H1 (cell line): ENCODE measurements at places on chromosomes 5 and 9. TPM values are rescaled to one million over a fixed set of nuclear protein-coding genes. Genes with fewer than 3 reads are reported as not detected.
A peak's percentile ranks its signal among the peaks of the same experiment; 100 is the strongest.

TNFSF15 gene
- total RNA-seq: 0.11 and 0.17 TPM in 2 replicates

FOXD4L4 gene
- total RNA-seq: not detected in 2 replicates

- no peak for DNase-seq
Observed at GRCh38 chr5:77877516-77878355, 101.6 kb upstream of the TBCA start.

PTPRD gene
- total RNA-seq: 73.6 and 77.0 TPM in 2 replicates

- no peak for DNase-seq
Observed at GRCh38 chr5:38285226-38285625, 26.9 kb downstream of the EGFLAM start.

DNA sequence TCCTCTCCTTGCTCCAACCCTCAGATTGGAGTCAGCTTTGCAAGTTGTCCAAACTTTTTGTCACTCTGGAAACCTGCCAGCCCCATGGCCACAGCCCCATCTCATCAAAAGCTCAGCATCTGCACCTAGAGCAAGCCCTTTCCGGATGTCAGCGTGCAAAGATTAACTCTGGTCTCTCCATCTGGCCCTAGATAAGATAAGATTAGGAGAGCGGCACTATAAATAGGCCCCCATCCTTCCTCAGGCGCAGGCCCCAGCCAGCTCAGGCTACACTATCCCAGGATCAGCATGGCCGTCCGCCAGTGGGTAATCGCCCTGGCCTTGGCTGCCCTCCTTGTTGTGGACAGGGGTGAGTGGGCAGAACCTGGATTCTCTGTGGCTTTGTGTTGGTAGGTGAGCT lies at the start of gene SPINK4:
SPINK4 (plus strand) TSS at position 247 of the 400 bp plus-strand sequence; CDS start at position 289, 42 bp downstream.
- no peak for DNase-seq

GRCh38 chr9:23830929-23831730 lies 5.1 kb upstream of the ELAVL2 start:
- DNase-seq: peak; percentile 62

DNA sequence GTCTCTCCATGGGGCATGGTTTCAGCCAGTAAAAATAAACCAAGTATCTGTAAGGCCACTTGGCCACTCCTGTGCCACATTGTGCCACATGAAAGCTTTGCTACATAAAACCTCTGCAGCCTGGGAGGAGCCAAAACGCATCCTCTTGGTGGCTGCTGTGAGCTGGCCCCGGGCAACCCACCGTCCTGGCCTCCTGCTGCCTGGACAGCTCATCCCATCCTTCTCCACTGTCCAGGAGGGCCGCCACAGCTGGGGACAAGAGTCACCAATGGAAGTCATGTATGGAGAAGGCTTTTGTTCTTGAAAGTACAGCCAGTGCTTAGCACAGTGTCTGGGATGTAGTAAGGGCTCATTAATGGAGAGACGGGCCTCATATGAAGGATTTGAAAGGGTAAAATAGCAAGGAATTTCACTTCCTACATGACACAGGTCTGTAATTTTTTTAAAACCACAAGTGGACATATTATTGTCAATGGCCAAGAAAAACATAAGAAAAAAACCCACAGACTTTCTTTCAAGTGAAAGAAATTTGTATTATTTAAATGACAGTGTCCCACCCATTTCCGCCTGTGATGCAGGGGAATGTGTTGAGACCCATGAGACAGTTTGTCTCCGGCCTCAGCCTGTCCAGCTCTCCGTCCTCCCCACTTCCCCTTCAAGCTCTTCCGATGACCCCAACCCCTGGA lies 6.6 kb downstream of the PTGES start:
- no peak for DNase-seq

GRCh38 chr5:14174230-14174636 lies 31.1 kb downstream of the TRIO start:
- no peak for DNase-seq

LCN1 gene
- not detected in 2 replicates for total RNA-seq

- no peak for DNase-seq
Observed at GRCh38 chr9:14967450-14968321, 57.5 kb upstream of the FREM1 start.

DNA sequence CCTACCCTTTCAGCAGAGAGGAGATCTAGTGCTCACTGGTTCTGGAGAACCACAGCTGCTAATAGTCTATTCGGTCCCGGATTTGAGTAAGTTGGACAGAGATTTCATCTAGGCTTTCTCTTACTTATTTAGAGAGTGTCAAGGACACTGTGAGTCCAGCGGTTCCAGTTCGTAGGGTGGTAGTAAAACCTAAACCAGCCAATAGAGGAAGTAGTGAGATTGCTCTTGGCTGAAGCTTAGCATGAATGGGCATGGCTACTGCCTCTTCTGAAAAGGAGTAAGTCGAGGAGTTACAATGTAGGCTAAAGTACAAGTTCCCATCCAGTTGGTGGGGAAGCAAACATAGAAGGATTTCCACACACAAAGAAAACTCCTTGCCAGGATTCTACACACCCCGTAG lies 109.6 kb upstream of the MOCS2 start:
- no peak for DNase-seq

DNA sequence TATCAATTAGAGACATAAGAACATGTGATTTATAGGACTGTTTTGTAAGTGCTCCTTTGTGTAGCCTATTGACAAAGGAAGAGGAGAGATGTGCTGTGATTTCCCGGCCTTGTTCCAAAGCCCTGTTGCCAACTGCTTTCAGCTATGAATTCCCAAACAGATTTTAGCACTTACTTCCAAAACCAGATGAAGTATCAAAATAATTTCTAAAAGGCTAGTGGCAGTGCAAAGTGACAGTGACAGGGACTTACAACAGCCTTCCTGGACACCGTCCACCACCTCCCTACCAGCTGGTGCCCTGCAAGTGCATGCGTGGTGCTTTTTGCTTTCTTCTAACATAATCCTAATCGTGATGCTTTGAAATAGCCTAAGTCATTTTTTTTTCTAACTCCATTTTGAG lies 254.1 kb upstream of the ACTBL2 start:
- no peak for DNase-seq

DNA sequence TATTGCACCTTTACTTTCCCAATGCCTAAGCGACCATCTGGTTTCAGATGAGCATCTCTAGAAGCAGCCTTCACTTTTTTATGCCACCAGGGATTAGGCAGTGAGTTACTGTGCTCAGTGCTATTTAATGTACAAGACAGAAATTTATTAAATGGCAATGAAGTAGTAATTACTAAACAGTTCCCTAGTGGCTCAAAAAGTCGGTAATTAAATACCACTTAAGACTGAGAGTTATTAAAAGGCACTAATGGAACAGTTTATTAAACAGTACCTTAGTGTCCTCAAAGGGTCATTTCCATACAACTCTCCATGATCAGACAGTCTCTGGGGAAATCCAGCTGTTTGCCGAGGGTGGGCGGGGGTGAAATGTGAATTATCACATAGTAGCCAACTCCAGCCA lies 42.3 kb downstream of the LHFPL2 start:
- DNase-seq: no peak

- DNase-seq: no peak
Observed at GRCh38 chr9:4433379-4433778, 56.9 kb upstream of the SLC1A1 start.

TMEM232 gene
- total RNA-seq: 1.3 and 1.6 TPM in 2 replicates

DNA sequence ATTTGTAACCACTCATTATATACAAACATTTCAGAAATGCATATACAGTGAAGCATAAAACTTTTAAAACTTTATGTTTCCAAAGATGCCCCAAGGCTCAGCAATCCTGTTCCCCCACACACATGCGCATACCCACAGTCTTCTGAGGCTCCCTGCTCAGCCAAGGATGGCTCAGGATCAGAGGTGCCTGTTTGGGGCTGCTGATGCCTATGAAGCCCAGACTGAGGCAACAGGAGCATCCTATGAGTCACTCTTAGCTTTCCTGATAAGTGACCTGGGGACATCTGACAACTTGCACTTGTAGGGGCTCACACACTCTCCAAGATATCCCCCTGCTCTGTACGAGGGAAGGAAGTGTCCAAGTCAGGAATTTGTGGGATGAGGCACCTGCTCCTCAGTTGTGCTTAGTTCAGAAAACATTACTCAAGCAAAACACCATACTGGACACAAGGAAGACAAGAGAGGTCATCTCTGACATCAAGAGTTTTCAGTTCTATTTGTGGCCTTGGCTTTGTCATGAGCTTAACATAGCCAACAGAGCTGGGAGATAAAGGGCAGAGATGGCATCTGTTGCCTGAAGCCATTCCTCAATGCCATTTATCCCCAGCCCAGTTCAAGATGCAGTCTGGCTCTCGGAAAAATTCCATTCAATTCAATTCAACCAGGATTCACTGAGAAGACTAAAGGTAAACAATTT lies 62.3 kb downstream of the NIPSNAP3B start:
- DNase-seq: no peak

IRX1 gene
- 3.9 and 5.1 TPM in 2 replicates for total RNA-seq

DNA sequence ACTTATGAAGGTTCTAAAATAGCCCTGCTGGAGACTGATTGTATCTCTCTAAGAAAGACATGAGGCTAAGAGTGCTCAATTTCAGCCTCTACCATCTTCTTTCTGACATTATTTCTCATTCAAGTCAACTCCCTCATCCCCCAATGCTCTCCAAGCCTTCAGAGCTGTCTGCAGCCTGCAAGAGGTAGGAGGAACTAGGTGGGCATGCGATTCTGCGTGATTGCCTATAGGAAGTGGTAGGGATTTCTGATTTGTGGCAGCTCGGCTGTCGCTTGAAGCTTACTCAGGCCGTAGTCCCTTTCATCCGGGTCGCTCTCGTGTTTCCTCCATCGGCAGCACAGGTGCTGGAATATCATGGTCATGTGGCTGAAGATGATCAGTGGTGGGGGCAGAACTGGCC lies 138.1 kb upstream of the KLF9 start:
- no peak for DNase-seq

DNA sequence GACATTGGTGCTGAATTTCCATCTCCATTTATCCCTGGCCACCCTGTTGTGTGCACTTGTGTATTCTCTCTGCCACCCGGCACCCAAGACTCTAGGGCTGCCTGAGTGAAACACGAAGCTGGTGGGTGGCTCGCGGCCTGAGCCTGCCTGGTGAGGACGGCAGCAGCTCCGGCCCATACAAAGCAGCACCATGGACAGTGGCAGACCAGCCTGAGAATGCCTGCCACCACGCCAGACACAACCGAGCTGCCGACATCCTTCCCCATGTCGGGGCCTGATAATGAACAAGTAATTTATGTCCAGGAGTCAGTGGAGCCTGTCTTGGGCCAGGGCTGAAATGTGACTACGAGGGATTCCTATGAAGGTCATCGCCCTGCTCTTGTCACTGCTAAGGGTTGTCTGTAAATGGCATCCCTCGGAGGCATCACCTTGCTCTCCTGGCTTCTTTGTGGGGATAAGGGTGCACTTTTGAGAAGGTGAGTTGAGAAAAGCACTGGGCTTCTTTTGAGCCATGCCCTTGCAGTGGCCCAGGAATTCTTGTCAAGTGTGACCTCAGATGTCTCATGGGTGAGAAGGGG lies 175.7 kb downstream of the MELK start:
- DNase-seq: no peak

- DNase-seq: no peak
Observed at GRCh38 chr5:65034029-65034812, 265.5 kb downstream of the CWC27 start.

NOXA1 gene
- 0.34 and 0.55 TPM in 2 replicates for total RNA-seq

DNA sequence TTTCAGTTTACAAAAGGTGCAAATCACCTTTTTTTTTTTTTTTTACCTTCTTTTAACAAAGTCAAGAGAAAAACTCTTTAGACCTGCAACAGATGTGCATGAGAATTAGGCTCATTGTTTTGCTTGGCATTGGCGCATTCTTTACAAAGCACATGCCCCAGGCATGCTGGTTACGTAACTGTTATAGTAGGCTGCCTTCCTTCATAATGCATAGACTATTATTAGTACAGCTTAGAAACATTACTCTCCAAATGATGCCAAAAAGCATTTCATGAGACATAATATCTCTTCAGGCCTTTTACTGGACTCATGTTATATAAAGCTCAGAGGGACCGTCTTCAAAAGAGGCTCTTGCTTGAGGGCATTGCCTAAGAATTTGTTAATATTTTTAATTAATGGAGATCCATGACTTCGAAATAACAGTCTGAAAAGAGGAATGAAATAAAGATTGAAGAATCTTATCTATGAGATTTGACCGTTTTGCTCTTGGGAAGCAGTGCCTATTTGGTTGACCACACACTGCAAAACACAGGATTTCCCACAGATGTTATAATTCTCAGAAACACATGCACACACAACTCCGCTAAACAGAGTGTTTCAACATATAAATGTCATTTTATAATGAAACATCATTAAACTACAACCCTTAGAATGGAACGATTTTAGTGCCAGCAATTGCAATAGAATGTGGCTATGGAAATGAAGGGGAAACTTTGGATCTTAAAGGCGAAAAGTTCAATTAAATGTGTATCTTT lies 478.7 kb downstream of the PRR16 start:
- no peak for DNase-seq

DNA sequence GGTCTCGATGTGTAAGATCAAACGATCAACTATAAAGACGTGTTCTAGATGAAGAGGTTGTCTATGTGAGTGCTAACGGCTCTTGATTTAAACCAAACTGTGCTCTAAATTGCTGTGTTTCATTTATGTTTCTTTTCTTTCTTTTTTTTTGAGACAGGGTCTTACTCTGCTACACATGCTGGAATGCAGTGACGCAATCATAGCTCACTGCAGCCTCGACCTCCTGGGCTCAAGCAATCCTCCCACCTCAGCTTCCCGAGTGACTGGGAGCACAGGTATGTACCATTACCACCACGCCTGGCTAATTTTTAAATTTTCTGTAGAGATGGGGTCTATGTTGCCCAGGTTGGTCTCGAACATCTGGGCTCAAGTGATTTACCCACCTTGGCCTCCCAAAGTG lies 24.0 kb upstream of the RNF130 start:
- DNase-seq: no peak

GRCh38 chr9:2087500-2088313 lies 72.6 kb downstream of the SMARCA2 start:
- DNase-seq: no peak

DNA sequence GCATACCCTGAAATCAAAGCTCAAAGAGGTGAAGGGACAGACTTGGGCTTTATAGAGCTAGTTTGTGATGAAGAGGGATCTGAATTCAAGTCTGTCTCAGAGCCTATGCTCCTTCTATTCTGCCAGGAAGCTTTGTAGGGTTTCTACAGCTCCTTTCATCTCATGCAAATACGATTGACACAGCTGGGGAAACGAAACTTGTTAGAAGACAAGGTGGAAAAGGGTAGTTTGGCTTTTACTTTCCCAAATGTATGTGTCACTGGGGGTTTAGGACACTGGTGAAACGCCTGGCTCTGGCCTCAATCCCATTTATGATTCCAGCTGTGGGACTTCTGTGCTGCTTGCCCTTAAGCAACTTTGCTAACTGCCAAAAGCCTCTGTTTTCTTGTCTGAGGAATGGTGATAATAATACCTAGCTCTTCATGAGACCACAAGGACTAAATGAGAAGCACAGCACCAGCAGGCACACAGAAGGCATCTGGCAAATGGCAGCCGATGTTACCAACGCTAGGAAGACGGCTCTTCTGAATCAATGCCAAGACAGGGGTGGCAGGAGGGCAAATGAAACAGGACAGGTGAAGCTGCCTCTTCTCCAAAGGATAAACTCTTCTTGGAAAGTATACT lies 70.3 kb upstream of the EQTN start:
- DNase-seq: no peak

DNA sequence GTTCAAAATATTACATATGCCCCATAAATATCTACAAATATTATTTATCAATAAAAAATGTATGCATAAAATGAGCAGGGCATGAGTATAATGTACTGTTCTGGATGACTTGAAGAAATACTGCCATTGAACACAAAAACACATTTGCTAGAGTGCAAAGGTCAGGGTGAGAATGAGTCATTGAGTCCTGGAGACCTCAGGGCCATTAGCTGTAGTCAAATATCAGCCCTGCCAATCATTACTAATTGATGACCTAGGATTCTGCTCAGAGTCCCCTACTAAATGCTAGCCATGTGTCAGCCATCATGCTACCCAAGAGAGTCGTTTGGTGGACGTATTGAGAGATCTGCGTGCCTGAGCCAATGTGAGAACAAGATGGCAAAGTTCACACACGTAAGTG lies 80.3 kb upstream of the FAM169A start:
- DNase-seq: no peak
